ENCODE measurements at places on chromosomes 1 and 21.
A peak's percentile ranks its signal among the peaks of the same experiment; 100 is the strongest.

- DNase-seq = no peak
Observed at GRCh38 chr1:245894843-245895242, 612.2 kb downstream of the SMYD3 start.

DNA sequence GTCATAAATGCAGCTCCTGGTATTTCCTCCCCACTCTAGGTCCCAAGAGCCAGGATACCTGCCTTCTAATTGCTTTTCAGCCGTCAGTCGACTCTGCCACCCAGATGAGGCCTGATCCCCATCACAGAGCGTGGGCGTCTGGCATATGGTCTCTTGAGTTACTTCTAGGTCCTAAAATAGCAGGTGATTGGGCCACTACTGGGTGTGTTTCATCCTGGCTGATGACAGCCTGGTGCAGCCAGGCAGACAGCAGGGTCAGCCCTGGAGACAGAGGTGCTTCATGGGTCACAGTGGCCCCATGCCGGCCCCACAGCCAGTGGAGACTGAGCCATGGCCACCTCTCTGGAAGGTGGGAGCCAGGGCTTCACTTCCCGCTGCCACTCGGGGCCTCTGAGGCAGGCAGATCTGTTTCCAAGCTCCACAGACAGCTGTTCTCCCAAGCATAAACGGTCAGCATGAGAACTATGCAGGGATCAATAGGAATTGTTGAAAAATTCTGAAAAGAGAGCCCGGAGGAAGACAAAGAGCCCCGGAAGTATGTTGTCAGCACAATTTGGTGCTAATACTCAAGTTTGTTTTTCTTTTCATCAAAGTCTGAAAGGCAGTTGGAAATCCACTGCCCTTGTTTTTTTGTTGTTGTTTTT is 83.0 kb downstream of the MAN1C1 start:
- DNase-seq = no peak

- no peak for DNase-seq
Observed at GRCh38 chr1:65393347-65393746, 27.1 kb upstream of the LEPR start.

GRCh38 chr21:16215663-16216183 is 485.9 kb downstream of the USP25 start:
- no peak for DNase-seq

- no peak for DNase-seq
Observed at GRCh38 chr1:240414237-240414636, 197.7 kb downstream of the GREM2 start.

- DNase-seq = peak; percentile 83
Observed at GRCh38 chr1:41268154-41268770, 26.2 kb upstream of the SCMH1 start.

- no peak for DNase-seq
Observed at GRCh38 chr1:87927391-87928280, 599.0 kb downstream of the LMO4 start.

DNA sequence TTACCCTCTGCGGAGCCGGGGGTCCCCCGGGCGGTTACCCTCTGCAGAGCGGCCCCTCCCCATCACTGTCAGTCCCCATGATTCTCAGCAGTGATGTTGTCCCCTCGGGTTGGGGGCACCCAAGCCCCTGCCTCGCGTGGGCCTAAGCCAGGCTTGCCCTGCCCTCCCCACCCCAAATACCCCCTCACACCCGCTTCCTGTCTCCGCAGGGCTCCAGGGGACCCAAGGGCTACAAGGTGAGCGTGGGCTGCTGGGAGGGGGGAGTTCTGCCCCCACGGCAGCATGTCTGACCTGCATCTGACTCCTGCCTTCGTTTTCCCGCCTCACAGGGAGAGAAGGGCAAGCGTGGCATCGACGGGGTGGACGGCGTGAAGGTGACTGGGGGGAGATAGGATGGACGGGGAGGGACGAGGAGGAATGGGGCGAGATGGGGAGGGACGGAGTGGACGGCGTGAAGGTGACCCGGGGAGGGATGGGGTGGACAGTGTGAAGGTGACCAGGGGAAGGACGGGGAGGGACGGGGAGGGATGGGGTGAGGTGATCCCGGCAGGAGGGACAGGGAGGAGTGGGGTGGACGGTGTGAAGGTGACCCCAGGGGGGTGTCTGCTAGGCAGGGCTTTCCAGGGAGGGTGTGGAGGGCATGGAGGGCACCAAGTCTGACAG is 8.6 kb downstream of the COL6A1 start:
- DNase-seq = no peak

- no peak for DNase-seq
Observed at GRCh38 chr1:53069265-53069662, 7.3 kb downstream of the PODN start.

DNA sequence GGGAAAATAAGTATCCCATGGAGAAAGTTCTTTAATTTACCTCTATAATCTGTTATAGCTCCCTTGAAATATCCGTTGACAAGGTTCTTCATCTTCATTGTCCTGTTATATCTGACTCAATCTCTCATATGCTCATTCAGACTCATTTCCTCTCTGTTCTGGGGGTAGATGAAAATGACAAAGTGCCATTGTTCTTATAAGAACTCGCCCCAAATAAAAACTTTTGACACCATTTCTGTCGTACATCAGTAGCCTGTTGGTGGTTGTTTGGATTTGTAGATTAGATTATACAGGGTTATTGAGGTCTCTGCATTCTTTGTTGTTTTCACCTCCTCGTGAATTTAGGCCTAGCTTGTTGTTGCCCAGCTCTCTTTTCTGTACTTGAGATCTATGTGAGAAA is 55.2 kb upstream of the IPO9 start:
- no peak for DNase-seq

DNA sequence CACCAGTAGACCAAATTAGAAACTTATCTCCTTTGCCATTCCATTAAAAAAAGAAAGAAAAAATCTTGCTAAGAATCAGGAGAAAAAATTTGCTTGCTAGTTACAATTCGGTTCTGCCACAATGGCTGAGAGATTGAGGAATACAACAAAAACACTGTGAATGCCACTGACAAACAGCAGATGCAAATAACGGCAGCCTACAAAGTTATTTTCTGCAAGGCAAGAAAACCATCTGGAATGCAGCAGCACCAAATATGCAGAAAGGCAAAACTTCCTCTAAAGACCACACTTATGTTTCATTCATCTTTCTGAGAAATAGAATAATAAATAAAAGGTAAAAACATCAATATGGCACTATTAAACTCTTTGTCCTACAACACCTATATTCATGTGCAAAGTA is 75.7 kb downstream of the ENAH start:
- no peak for DNase-seq

- no peak for DNase-seq
Observed at GRCh38 chr21:43321111-43321510, 105.8 kb downstream of the SIK1 start.

GRCh38 chr1:184326278-184326677 is 60.6 kb upstream of the C1orf21 start:
- DNase-seq = no peak

- DNase-seq = no peak
Observed at GRCh38 chr21:44291936-44292811, 6.5 kb downstream of the AIRE start.

DNA sequence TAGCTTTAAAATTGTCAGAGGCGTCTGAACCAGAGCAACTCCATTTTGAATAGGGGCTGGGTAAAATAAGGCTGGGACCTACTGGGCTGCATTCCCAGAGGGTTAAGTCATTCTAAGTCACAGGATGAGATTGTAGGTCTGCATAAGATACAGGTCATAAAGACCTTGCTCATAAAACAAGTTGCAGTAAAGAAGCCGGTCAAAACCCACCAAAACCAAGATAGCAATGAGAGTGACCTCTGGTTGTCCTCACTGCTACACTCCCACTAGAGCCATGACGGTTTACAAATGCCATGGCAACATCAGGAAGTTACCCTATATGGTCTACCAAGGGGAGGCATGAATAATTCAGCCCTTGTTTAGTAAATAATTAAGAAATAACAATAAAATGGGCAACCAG is 143.6 kb downstream of the GABPA start:
- peak; percentile 32 for DNase-seq
